ENCODE measurements at places on chromosomes 6 and 20.

GRCh38 chr6:25913741-25914140 lies 16.8 kb downstream of the SLC17A2 start:
- H3K36me3 ChIP-seq, result no peaks in the 10 kb centered on the region
- DNase-seq, result no peak
- no peak overlapping the region for H3K4me3 ChIP-seq
- H3K27ac ChIP-seq, result no peak overlapping the region

- peaks cover 3% of the 10 kb centered on the region for H3K4me1 ChIP-seq
- no peaks in the 10 kb centered on the region for H3K27me3 ChIP-seq
- H3K4me3 ChIP-seq, result no peak overlapping the region
- no peak overlapping the region for H3K27ac ChIP-seq
- no peak for DNase-seq
These were observed 108.6 kb downstream of the BCKDHB start for GRCh38 chr6:80215063-80215462.

DNA sequence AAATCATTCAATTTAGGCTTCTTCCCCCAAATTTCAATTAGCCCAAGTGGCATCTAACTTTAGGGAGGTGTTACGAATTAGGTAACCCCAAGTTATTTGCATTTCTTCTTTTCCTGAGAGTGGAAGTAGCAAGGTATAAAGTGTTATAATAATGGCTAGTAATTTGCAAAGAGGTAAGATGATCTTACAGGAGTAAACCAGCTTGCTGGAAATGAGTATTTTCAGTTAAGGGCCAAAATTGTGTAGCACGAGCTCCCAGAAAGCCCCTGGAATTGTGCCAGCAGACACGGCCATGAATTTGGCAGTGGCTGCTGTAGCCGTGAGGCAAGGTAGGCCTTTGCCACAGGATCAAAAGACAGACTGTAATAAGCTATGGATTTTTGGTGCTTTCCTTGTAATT lies 38.0 kb downstream of the CITED2 start:
- H3K27ac ChIP-seq, result no peak overlapping the region
- no peaks in the 10 kb centered on the region for H3K27me3 ChIP-seq

DNA sequence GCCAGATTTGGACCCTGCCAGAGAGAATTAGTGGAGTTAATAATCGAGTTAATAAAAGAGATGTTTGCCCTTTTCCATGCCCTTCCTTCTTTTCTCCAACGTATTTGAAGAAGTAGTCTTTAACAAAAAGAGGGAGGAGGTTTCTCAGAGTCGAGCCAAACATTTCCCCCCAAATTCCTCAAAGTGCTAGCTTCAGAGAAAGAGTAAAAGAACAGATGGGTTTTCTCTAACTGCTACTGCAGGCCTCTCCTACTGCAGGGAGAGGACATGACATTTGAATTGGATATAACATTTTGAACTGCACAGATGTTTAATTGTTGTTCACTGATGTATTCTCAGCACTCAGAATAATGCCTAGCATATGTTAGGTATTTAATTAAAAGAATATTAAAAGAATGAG lies 25.5 kb downstream of the RWDD2A start:
- H3K4me3 ChIP-seq, result no peak overlapping the region
- no peaks in the 10 kb centered on the region for H3K27me3 ChIP-seq
- no peaks in the 10 kb centered on the region for H3K36me3 ChIP-seq
- no peak for DNase-seq
